NCI-H2171 (cell line): ENCODE measurements at places on chromosomes 3 and 15.

DNA sequence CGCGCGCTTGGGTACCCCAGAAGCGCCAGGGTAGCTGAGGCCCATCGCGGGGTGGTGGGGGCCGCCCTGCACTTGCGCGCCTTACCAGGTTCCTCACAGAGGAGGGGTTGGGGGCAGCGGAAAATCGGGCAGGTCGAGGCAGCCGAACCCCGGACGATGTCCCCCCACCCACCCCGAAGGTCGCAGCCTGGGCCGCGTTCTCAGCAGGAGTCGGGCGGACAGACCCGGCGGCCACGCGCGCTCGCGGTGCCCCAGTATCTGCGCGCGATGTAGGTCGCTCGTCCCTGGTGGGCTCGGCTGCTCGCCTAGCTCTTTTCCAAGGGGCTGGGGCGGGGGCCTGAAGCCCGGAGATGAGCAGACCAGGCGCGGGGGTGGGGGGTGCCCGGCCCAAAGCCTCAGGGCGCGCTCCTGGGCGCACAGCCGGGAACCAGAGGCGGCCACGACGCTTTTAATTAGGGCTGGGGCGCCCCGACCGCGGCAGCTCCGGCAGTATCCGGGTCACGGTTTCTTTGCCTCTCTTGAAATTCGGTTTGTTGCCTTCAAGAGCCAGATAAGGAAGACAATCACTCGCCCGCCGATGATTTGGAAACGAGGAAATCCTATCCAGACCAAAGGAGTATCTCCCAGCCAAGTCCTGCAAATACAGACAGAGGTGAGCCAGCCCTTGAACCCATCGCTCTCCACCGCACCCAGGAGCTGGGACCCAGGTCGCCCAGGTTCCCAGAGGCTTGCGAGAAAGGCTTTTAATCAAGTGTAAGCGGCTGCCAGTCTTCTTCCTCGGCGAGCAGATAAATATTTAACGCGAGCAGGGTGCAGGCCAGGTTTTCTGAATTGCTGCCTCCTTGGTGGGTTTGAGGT, 4.6 kb downstream of the SKOR1 start:
- DNase-seq = no peak

GRCh38 chr3:157573281-157573680, 70.1 kb upstream of the VEPH1 start:
- DNase-seq = no peak

DNA sequence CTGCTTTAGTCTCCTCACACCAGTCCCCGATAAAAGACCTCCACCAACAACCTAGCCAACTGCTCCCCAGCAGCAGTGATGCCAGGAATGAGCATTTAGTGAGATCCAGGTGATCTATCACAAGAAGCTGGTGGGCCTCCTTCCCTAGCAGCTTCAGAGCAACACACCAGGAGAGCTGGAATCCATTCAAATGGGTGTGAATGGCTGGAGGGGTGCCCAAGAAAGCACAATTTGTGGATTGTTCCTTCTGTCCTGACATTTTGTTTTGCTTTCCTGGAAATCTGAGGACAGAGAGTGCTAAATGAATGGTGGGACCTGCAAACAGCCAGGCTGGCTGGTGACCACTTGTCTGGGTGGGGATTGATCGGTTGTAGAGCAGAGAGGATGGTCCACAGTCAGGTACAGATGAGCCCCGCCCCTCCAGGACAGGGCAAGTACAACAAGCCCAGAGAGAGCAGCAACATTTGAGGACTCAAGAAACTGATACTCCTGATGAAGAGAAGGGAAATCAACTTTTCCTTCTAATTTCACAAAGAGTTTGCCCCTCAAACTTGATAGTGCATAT, 316.8 kb downstream of the VPS13C start:
- no peak for DNase-seq

DNA sequence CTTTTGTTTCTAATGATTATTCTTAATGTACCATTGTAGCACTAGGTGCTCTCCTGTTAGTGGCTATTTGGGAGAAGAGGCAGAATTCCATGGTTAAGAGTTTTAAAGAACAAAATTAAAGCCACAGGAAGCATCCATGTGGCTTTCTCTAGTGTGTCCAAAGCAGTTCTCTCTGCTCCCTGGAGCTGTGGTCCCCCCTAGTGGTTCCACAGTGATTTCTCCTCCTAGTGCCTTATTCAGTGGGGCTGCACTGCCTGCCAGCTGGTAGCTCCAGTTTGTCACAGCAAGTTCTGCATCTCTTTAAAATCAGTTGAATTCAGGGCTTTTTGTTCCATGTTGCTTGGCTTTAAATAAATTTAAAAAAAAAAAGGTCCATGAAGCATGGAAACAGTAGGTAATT, 39.6 kb upstream of the FAM98B start:
- no peak for DNase-seq

DNA sequence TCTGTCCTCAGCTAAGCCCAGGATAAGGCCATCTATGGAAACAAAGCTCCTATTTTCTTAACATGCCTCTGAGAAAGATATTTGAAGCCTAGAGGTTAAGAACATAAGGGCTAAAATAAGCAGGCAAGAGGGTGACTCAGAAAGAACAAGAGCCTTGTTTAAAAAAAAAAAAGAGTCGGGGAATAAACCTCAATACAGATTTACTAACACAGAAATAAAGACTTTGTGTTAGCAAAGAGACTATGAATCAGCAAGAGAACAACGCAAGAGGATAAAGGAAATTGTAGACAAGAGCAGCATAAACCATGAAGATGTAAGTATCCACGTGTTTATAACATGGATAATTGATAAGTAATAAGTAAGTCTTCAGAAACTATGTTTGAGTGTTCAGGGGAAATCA, 36.0 kb downstream of the RAB27A start:
- DNase-seq = no peak

DNA sequence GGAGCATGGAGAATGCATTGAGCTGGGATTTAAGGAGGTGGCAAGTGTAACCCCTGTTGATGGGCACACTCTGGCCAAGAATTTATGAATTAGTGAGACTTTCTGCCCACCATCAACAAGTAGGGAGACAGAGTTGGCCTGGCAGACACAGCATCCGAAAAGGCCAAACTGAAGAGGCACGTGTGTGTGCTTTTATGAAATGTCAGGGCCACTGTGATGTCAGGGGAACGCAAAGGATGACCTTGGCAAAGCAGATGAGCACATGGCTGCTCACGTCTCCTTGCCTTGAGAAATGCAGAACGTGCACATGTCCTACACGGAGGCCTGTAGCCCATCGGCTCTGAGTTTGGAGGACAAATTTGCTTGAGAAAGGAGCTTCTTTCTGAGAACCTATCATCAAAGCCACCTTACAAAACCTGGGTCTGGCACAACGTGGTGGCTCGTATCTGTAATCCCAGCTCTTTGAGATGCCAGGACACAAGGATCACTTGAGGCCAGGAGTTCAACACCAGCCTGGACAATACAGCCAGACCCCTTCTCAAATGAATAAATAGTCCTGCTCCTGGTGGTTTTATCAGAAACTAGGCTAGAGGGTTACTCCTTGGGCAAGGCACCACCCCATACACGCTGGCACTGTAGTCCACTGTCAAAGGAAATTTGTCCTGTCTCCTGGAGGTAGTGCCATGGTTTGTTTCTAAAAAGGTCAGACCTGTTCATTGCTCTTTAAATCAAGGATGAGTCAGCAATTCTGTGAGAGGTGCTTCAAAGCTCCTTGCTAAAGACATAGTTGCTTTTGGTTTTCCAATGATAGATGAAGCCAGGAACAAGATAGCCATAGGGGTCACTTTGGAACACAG, 941 bp upstream of the SH3BP5 start:
- no peak for DNase-seq

DNA sequence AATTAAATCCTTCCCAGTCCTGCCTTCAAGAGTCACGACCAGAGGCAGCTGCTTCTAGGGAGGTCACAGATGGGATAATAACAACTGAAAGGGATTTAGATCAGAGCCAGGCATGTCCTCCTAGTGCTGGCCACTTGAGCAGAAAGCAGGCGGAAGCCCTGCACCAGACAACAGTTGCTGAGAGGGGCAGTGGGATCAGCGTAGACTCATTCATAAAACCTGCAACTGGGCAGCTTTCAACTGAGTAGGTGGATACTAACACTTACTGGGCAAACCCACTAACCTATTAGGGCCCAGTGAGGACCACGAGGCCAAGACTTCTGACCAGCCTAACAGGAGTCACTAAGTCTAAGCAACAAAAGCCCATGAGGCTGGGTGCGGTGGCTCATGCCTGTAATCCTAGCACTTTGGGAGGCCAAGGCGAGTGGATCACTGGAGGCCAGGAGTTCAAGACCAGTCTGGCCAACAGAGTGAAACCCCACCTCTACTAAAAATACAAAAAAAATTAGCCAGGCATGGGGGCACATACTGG, 67.0 kb downstream of the DAPK2 start:
- no peak for DNase-seq
